Left colon (tissue), 2 donors: ENCODE measurements at places on chromosomes 5 and 9.

- peak; percentile 72 for DNase-seq
These were observed 12.3 kb downstream of the P4HA2 start for GRCh38 chr5:132215329-132215728.

GRCh38 chr9:37466037-37466709 lies 923 bp upstream of the ZBTB5 start:
- peak; percentile 80 for DNase-seq

DNA sequence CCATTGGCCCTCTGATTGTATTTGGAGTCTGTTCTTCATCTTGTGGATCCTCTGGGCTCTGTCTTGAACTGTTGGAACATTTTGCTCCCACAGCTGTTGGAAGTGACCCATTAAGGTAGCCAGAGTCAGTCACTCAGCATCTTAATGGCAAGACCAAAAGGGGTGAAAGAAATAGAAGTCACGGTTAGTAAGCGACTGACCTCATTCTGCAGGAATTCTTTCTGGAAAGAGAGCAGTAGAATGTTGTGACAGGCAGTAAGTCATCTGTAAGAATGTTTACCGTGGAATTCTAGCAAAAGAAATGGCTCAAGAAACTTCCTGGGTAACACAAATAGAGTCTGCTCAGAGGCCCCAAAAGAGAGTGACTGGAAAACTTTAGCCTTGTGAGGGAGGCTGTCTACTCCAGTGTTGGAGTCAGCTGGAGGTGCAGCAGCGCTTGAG lies 28.6 kb upstream of the TNC start:
- DNase-seq, result no peak

- no peak for DNase-seq
These were observed 141.6 kb downstream of the SLC25A46 start for GRCh38 chr5:110880413-110880812.

DNA sequence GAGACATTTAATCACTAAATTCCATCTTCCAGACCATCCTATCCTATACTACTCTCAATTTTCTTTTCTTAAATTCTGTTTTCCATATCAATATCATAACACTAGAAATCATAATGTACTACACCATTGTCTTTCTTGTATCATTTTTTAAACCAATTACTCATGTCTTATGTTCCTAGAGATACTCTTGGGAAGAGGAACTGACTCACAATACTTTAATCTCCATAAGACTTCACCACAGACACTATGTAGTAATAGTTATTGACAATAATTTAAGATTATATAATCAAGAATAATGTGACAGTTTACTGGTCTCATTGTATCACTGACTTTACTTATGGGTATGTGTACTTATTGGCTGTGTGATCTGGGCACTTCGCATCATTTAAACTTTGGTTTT lies 43.8 kb downstream of the PCDHGC5 start:
- no peak for DNase-seq

- no peak for DNase-seq
These were observed 18.9 kb downstream of the RALGPS1 start for GRCh38 chr9:126933334-126933980.

DNA sequence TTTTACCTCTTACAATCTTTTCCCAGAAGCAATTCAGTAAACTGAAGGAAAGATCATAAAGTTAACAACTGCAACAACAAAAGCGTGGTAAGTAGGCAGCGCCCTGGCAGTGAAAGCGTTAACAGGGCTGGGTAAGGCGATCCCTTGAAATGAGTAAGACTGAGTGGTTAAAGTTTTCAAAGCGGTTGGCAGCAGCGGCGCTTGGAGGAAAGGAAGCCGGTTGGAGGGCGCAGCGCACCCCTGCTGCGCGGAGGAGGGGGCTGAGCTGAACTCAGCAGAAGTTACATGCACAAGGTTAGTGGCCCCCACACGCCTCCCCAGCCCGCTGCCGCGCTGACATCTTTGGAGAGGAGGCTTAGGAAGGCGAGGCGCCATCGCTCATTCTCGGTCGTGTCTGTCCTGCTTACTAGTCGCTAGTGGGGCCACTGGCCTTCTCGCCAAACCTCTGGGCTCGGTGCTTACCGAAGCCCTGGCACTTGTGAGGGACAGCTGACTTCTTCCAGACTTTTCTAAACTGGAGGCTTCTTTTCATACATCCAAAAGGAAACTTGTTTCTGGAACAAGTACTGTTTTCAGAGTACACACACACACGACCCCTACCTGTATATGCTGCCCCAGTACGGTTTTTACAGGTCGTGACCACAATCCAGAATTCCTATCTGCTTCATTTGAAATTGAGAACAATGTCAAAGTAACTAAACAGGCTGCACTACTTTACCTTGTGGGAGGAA lies at the start of gene SH3RF2:
Gene SH3RF2, plus strand, starts transcription at position 178 of the 731 bp plus-strand sequence. CDS start 1,351 bp downstream, outside the sequence.
- DNase-seq, result peak; percentile 89

DNA sequence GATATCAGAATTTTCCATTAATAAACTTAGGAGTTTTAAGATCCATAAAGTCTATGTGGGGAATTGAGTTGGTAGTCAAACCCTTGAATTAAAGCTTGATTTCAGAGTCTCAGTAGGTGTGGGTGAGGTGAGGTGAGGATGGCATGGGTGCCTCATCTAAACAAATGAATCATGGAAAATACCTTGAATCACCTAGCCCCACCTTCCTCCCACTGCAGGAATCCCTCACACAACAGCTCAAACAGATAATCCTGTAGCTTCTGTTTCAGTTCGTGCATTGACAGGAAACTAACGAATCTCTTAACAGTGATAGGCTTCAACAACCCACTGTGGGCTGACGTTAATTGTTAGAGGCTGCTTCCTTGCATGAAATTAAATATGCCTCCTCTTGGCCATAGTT lies 185.0 kb downstream of the SREK1 start:
- DNase-seq, result no peak

DNA sequence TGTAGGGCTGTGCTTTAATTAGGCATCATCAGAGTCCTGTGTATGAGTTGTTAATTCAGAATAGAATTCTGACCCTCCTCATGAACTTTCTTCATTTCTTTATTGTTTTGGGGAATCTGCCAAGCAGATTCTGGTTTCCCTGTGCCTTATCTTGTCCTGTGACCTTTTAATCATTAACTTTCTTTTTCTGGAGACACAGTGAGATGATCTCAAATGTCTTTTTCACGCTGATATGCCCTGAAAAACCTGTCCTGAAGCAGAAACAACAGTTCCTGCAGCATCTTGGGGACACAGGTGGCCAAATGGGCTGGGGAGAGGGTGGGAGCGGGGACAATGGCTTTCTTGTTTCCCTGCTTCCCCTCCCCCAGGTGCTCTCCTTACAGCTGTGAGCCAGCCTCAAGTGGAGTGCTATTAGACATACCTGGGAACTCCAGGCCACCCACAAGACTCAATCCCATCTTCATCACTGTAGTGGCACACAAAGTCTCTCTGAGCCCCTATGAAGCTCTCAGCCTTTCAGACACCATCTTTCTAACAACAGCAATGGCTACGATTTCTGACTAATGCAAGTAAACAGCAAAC lies 213.8 kb downstream of the ATP10B start:
- DNase-seq, result no peak
